ENCODE measurements at places on chromosomes 16 and 17.

GRCh38 chr17:58316260-58316960 lies 12.2 kb downstream of the TSPOAP1 start:
- no peak for DNase-seq

GRCh38 chr17:8791910-8792270 lies 7.3 kb downstream of the MFSD6L start:
- peak; percentile 90 for DNase-seq

DNA sequence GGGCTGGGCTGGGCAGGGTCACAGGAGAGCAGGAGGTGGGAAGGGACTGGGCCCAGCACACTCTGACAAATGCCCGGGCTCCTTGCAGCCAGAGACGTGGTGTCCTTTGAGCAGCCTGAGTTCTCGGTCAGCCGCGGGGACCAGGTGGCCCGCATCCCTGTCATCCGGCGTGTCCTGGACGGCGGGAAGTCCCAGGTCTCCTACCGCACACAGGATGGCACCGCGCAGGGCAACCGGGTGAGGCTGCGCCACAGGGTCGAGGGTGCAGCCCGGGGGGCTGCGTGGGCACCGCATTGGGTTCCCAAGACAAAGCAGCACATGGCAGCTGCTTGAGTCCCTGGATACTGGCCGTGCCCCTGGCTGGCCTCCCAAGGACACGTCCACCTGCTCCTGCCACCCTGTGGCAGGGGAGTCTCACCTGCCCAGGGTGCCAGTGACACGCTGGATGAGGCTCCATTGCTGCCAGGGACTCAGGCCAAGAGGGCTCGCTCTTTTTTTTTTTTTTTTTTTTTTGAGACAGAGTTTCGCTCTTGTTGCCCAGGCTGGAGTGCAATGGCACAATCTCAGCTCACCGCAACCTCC lies 21.3 kb downstream of the GALK1 start:
- no peak for DNase-seq

DNA sequence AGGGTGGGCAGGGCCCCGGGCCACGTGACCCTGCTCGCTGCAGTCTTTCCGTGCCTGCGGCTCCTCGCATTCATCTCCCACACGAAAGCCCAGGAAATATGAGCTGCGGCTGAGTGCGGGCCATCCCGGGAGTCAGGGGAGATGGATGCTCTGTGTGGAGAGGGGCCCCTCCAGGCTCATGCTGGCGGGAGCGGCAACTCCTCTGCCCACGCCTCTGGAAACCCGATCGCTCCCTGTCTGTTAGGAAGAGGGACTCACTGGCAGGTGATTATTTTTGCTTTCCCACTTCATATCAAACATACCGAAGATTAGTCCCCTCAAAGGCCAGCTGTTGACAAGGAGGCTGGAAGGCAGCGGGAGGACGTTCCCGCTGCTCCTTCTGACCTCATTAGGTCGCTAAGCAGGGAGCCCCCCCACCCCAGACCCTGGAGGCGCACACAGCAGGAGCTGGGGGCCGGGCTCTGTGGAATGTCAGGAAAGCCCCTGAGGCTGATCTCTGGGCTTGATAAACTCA lies 228.5 kb downstream of the FOXL1 start:
- DNase-seq = no peak

DNA sequence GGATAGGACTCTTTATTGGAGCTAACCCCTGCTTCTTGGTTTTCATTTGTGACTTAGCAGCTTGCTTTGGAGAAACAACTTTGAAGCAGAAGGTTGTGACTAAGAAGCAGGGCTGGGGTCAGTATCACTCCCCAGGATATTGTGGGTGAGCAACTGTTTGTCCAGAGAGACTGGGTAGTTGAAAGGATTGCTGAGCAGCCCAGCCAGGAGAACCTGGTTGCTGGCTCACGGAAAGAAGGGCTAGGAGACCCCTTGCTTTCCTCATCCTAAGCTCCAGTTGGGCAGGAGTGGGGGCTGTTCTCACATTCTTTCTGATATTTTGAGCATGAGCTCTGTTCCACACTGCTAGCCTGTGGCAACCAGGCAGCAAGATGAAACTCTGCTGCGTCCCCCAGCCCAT lies 151.2 kb downstream of the CBLN1 start:
- no peak for DNase-seq

DNA sequence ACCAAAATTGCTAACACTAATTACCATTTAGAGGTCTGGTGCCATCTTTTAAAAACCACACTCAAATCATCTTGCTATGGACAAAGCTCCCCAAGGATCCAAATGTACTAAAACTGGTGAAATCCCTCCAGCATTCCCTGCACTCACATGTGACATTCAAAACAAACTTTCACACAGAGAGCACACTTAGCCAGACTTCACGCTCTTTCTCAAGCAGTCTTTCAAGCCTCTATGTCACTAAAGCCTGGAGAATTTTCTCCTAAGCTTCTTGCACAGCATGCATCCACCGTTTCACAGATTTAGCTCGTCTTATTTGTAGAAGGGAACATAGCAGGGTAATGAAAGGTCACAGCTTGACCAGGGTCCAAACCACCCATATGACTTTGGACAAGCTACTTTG lies 19.3 kb downstream of the CMTM3 start:
- DNase-seq = peak; percentile 25

GRCh38 chr16:78259873-78260272 lies 160.4 kb downstream of the WWOX start:
- DNase-seq = no peak

DNA sequence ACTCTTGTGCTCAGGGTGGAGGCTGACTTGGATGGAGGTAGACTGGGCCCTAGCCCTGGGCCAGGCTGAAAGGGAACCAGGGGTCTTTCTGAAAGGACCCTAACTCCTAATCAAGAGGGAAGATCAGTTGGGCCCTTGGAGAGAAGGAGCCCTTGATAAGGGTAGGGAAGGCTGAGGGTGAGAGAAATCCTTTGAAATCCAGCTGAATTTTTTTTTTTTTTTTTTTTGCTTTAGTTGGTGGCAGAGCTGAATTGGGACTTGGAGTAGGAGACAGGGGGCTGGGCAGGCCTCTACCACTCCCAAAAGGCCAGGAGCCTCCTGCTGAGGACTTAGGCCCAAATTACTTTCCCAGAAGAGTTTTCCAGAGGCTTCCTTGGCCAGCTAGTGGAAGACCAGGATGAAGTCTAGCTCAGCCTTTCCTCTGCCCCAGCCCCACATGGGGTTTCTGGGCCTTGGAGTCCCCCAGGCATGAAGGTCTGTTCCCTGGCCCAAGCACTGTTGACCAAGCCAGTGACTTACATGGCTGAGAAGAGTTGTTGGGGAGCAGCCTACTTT lies 643 bp upstream of the HOXB3 start:
- DNase-seq = no peak

- DNase-seq = no peak
Measured at GRCh38 chr16:11801481-11802021, 4.5 kb upstream of the ZC3H7A start.

GRCh38 chr16:12025472-12025871 lies 48.9 kb downstream of the SNX29 start:
- DNase-seq = no peak

GRCh38 chr17:81685108-81685507 lies 1.3 kb downstream of the HGS start:
- peak; percentile 87 for DNase-seq

- DNase-seq = no peak
Measured at GRCh38 chr17:65394811-65395472, 166.5 kb downstream of the AXIN2 start.

DNA sequence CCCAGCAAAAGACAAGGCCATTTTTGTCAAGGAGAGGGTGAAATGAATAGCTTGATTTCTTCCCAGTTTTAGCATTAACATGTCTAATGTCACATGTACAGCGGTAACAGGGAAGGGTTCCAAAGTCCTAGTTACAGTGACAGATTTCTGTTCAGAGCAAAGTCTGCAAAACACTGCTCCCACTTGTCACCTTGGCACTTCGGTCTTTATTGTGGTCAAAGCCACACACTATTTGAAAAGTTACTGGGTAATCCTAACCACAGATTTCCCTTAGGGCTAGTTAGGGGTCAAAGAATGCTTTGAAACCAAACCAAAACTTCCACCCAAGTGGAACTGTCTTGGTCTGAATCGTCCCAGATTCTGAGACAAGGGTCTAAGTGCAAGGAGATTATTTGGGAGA lies 455.6 kb downstream of the HS3ST3B1 start:
- DNase-seq = no peak

DNA sequence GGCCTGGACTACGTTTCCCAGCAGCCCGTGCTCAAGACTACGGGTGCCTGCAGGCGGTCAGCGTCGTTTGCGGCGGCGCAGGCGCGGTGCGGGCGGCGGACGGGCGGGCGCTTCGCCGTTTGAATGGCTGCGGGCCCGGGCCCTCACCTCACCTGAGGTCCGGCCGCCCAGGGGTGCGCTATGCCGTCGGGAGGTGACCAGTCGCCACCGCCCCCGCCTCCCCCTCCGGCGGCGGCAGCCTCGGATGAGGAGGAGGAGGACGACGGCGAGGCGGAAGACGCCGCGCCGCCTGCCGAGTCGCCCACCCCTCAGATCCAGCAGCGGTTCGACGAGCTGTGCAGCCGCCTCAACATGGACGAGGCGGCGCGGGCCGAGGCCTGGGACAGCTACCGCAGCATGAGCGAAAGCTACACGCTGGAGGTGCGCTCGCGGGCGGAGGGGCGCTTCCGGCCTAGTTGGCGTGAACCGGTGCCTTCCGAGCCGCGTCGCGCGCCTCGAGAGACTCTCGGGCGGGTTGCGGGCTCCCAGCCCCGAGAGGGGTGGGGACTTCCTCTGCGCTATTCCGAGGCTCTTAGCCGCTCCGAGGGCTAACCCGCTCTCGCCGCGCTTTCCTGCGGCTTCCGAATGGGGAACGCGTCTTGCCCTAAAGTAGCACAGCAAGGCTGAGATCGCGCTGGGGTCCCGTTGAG lies at the start of gene RBL2:
Gene RBL2, plus strand, starts transcription at position 95 of the 689 bp plus-strand sequence. Its CDS starts 86 bp downstream, at position 181.
- peak; percentile 75 for DNase-seq

GRCh38 chr17:72592242-72592966 lies 471.6 kb downstream of the SOX9 start:
- DNase-seq = peak; percentile 75

DNA sequence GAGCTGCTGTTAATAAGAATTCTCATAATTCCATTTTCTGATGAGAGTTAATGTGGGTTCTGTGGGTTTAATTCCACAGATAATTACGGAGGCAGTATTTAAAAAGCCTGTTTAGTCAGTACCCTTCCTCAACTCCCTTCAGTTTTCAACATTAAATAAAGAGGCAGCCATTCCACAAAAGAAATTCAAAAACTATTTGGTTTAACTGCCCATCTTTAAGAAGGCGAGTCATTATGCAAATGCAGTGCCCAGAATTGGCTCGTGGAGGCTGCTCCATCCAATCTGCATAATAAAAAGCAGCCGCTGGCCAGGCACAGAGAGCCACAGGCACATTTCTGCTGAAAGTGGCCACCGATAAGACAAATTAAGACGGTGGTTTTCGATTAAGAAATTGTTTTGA lies 194.4 kb upstream of the TOX3 start:
- DNase-seq = no peak

DNA sequence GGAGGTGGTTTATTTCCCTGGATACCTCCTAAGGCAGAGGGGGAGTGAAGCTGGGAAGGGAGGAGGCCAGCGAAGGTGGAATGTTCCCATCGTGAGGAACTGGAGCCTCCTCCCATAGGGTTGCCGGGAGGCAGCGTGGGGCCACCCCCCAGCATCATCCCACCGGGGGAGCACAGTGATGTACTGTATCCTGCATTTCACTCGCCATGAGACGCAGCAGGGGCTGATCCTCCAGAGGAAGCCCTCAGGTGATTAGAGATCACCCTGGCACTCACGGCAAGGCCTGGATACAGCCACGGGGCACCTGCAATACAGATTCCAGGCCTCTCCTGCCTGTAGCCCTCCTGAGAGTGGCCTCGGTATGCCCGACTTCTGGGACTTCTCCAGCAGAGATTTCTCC lies 25.5 kb upstream of the BEAN1 start:
- DNase-seq = no peak

GRCh38 chr16:82880346-82880745 lies 253.6 kb downstream of the CDH13 start:
- no peak for DNase-seq

DNA sequence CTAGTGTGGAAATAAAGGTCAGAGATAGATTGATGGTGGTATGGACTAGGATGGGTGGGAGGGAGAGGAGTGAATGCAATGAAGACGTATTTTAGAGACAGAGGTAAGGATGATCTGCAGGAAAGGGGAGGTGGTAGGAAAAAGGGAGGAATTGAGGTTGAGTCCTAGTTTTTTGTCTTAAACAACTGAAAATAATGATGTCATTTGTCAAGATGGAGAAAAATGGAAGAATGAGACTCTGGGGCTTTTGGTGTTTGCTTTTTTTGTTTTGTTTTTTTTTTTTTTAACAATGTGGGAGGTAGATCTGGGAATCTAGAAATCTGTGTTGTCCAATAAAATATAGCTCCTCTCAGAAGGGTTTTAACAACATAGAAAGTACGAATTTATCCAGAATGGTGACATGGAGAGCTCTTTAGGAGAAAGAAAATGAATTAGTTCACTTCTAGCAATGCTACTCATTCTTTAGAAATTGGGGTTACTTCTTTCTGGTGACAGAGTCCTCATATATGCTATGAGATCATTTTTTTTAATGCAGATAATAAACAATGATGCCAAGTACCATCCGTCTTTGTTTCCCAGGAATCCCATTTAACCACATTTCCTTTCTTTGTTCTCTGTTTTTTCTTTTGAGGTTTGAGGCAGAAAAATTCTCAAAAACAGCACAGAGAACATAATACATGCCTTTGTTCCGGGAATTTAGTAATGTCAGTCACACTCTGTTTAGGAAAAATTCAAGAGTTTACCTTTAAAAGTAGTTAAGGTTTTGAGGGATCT lies 225.3 kb upstream of the COX10 start:
- no peak for DNase-seq

DNA sequence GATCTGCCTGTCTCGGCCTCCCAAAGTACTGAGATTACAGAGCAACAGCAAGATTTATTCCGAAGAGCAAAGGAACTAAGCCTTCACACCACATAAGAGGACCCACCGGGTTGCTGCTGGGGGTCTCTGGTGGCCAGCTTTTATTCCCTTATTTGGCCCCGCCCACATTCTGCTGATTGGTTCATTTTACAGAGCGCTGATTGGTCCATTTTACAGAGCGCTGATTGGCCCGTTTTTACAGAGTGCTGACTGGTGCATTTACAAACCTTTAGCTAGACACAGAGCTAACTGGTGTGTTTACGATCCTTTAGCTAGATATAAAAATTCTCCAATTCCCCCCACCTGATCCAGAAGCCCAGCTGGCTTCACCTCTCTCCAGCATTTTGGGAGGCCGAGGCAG lies 26.3 kb downstream of the COPRS start:
- DNase-seq = no peak

DNA sequence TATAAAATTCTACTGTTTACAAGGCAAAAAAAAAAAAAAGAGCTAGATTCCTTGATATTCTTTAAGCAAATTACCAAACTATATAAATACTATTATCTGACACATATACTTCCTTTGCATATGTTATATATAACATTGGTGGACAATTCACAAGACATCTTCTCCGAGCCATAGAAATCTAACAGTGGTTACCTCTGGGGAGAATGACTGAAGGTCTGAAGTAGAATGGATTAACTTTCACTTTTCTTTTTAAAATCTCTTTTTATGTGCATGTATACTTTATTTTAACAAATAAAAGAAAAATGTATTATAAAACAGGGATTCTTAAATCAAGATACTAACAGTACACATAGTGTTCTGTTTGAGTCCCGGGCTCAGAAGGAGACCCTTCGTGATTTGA lies 131.0 kb downstream of the MRTFB start:
- no peak for DNase-seq
